NCI-H2171 treated with DMSO at 0.1 percent for 48 hours (cell line): ENCODE measurements at places on chromosomes 1 and 21.

DNA sequence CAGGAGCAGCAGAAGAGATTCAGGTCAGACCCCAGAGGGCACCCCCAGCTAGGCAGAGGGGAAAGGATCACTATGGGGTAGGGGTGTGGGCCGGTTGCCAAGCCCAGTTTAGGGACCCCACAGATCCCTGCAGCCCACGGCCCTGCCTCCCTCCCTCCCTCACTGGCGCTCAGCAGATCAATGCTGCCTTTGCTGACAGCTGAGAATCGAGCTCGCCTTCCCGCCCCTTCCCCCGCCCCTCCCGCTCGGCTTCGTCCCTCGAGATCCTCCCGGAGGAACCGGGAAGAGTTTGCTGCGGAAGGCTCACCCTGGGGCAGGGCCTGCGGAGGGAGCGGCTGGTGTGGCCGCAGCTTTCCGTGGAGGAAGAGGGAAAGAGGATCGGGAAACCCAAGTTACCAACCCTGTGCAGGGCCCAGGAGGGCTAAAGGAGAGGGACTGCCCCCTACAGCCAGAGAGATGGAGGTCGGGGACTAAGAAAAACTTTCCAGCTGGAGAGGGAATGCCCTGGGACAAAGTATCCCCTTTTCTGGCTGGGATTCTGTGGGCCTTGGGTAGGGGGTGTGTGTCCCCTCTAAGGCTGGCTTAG lies 1.1 kb upstream of the KCNQ4 start:
- peak; percentile 25 for DNase-seq

DNA sequence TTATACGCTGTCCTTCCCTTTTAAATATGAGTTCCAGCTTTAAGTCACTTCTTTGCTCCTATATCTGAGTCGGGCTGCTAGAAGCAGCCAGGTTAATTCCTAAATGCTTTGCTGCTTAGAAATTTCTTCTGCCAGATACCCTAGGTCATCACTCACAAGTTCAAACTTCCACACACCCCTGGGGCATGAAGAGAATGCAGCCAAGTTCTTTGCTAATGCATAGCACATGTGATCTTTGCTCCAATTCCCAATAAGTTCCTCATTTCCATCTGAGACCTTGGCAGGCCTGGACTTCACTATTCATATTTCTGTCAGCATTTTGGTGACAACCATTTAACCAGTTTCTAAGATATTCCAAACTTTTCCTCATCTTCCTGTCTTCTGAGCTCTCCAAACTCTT lies 14.5 kb upstream of the APP start:
- no peak for DNase-seq

DNA sequence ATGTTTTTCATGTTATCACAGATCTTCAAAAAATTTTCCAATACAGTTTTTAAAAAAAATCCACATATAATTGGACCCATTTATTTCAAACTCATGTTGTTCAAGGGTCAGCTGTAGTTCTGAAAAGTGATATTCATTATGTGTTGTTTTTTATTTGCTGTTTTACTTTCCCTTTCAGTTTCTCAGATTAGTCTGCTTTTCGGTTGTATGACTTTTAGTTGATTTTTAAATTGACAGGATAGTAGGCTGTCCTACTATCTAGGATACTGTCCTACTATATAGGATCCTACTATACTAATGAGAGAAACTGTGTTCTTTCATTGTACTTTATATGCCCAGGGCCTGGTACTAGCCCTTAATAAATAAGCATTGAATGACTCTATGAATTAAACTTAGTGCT lies 33.6 kb upstream of the GPR52 start:
- no peak for DNase-seq

- no peak for DNase-seq
Observed at GRCh38 chr1:68199603-68200002, 32.7 kb downstream of the WLS start.

DNA sequence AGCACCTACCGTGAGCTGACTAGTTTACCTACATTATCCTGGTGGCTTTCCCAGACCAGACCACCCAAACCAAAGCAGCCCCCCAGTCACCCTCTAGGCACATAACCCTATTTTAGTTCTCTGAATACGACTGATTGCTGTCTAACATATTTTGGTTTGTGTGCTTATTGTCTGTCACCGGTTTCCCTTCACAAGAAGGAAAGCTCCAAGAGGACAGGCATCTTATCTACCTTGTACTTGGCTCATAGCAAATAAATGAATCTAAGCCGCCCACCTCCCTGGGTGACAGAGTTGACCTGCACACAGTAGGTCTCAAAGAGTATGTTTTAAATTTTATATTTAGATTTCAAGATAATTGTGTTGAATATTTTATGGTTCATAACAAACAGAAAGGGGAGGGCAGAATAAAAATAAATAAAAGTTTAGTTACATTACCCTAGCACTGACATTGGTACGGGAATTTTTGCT lies 904 bp upstream of the PRDX6 start:
- no peak for DNase-seq

- no peak for DNase-seq
Observed at GRCh38 chr1:10338611-10339010, 60.3 kb upstream of the PGD start.

- no peak for DNase-seq
Observed at GRCh38 chr1:166822385-166822784, 16.9 kb upstream of the POGK start.

- DNase-seq = no peak
Observed at GRCh38 chr1:62327360-62328055, 8.3 kb upstream of the KANK4 start.

DNA sequence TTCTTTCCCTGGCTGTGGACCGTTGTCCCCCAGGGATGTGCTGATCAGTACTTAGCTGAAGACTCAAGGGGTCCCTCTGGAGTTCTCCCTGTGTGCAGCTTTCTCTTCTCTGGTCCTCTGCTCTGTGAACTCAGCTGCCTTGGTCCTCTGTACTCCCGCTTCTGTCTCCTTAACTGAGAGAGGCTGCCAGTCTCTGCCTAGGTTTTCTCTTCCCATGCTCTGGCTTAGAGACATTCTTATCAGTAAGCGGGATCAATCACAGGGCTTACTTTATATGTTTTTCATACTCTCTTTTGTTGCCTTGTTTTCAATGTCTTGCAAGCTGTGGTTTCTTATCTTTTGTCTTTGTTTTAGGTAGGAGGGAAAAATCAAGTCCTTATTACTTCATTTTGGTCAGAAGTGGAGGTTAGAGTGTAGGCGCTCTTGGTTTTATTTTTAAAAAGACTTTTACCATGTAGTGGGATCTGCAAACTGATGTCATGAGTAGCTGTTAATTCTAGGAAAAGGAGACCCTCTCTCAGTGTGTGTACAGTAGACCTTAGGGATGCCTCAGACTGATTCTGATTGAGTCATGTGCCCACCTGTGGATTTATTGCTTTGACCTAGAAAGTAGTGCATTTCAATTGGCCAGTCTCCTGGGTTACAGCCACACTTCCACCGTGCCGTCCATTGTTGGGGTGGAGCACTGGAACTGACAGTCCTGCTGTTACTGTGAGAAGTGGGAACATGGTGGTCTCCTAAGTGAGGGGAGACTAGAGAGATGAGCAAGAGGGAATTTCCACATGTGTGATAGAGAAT lies 46.6 kb downstream of the TTC3 start:
- DNase-seq = no peak

- DNase-seq = no peak
Observed at GRCh38 chr1:220313576-220313975, 41.3 kb upstream of the RAB3GAP2 start.

DNA sequence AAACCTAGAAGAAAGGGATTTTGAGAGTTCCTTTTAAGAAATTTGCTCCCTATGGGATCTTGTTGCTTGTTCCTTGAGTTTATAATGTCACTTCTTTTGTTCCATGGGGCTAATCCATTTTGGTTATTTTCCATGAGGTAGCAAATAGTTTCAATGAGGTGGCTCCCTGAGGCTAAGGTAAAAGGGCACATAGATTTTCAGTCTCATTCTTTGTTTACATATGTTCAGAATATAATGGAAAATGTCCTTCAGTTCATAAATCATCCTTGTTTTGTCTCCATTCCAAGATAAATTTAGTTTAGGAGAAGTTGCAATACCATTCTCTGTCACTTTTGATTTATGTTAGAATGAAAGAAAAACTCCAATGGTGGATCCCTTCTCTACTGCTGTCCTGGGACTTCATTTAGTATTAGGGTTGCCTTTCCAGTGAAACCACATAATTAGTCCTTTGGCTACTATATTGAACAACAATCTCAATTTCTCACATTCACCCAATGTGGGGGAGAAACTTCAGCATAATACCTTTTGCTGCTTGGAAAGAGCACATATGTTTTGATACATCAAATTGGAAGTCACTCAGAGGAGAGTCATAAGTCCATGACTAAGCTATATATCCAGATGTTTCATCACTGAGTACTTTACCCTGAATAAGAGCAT lies 80.9 kb upstream of the ADAMTS5 start:
- no peak for DNase-seq

- DNase-seq = no peak
Observed at GRCh38 chr1:41803656-41804055, 115.1 kb downstream of the HIVEP3 start.

DNA sequence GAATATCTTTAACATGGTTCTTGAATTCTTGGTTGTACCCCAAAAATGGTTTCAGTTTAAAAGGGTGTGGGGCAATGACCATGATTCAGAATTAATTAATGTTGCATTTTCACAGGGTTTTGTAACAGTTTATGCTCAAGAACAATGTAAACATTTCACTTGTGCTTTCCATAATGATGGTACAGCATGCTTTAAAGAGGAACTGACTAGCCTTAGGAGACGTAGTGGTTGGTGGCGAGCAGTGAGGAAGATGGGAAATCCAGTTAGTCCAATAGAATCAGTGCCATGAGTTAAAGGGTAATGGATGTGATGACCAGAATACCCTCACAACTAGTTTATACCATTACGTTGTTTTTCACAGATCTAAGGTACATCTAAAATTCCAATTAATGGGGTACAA lies 138.0 kb downstream of the HS2ST1 start:
- DNase-seq = no peak

GRCh38 chr1:115112496-115113375 lies 23.4 kb upstream of the TSPAN2 start:
- DNase-seq = peak; percentile 36

- no peak for DNase-seq
Observed at GRCh38 chr1:11147197-11147770, 41.9 kb upstream of the ANGPTL7 start.

DNA sequence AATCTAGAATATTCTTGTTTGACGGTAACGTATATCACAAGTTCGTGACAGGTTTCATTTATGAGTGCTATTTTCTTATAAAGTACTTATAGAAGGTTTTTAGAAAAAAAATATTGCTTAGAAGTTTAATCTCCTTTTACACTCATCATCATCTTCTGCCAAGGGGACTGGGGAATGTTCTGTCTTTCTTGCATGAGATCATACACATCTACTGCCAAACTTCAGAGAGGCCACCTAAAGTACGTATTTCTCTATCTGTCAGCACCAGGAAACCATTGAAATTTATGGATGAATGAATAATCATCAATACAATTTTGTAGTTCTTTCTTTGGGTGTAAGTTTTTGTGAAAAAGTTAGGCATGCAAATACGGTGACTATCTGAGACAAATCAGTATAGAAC lies 245.8 kb downstream of the SPATA17 start:
- no peak for DNase-seq

GRCh38 chr21:44590311-44590721 lies 2.0 kb downstream of the KRTAP10-6 start:
- no peak for DNase-seq

DNA sequence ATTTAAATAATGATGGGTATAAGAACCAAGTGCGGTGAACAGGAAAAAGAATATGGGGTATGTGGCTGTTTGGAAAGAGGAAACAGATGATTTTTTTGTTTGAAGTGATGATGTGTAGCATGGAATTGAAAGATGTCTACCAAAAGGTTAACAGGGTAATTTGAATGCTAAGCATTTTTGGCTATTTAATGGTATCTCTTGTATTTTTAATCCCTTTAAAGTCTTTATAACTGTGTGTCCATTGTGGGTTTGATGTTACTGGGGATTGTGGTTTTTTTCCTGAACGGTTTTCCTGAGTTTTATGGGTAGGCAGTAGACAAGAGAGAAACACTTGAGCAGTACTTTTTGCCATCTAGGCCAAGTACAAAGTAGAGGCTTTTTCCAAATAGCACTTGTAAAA lies 63.2 kb downstream of the PRDM2 start:
- no peak for DNase-seq

DNA sequence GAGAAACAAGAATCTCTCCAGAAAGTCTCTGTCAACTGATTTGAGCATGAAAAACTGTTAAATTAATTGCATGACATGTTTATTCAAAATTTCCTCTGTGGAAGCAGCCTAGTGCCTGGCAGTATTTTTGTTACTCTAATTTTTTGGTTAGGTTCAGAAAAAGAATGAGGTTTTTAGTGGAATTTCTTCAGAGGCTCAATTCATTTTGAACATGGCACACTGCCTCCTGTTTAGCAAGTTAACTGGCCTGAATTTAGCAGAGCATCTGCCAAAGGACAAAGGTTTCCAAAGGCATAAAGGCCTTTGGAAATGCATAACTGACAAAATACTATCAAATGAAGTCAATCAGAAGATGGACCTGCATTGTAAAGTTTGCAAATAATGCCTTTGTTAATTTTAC lies 1326.5 kb downstream of the PLA2G4A start:
- DNase-seq = no peak

DNA sequence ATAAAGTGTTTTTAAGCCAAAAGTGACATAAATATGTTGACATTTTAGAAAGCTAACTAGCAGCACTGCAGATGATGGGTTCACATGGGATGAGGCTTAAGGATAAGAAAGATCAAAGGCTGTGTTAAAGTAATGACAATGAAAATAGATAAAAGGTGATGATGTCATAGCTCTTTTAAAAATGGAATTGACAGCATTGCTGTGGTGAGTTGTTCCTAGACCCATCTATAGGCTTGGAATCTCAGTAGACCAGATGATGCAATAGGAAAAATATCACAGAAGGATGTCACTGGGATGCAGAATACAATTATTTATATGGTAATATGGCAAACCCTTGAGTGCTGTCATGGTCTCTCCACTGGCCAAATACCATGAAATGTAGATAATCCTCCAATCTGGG lies 286.0 kb downstream of the PLA2G4A start:
- DNase-seq = no peak

DNA sequence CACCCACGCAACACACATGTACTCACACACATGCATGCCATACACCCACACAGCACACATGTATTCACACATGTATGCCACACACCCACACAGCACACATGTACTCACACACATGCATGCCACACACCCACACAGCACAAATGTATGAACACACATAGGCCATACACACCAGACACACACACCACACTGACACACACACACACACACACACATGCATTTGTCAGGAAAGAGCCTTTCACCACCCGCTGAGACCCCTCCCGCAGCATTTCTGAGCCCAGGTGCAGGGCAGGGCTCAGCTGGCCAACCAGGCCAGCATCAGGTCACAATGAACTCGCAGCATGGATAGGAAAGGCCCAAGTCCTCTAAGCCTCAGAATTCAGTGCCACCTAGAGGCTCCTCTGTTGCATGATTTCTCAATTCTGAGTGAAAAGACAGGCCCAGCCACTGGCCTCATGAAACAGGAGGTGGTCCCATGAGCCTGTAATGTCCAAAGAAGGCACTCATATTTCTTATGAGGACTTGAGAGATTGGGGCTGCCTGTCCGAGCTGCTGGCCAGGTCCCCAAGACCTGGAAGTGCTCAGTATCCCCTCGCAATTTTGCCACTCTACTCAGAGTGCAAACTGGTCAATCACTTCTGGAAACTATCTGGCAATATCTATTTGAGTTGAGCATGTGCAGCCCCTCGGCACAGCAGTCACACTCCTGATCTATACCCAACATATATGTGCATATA lies 57.3 kb downstream of the PSMG1 start:
- peak; percentile 43 for DNase-seq

- DNase-seq = peak; percentile 80
Observed at GRCh38 chr1:2465371-2466269, 10.5 kb upstream of the PLCH2 start.
